ENCODE measurements at places on chromosomes 5 and 9.
A peak's percentile ranks its signal among the peaks of the same experiment; 100 is the strongest.

DNA sequence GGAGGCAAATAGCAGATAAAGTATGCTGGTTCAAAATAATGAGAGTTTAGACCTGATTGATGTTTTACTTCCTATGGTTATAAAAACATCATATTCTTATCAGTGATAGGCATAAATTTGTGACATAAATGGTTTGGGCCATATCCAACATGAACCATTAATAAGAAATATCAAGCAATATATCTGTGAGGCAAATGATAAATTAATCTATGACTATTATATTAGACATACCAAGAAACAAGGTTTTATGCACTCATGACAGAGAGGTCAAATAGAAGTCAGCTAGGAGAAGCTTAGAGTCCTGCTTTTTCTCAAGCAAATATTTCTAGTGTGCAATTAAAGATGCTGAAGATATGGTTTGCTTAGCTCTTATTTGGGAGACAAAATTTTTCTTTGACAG lies 10.4 kb downstream of the SMIM3 start:
- no peak for DNase-seq

DNA sequence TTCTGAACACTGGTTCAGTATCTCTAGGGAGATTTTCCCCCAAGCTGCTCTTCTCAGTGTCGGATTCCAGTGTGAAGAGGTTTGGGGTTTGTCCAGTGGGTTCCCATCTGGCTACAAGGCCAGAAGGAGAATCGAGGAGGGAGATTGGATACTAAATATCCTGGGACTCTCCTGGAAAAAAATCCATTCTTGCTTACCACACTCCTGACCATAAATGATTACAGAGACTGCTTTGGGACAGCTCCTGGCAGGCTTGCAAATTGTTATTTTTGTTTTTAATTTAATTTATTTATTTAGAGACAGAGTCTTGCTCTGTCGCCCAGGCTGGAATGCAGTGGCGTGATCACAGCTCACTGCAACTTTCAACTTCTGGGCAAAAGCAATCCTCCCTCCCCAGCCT lies 4.7 kb upstream of the SUSD1 start:
- DNase-seq = no peak

DNA sequence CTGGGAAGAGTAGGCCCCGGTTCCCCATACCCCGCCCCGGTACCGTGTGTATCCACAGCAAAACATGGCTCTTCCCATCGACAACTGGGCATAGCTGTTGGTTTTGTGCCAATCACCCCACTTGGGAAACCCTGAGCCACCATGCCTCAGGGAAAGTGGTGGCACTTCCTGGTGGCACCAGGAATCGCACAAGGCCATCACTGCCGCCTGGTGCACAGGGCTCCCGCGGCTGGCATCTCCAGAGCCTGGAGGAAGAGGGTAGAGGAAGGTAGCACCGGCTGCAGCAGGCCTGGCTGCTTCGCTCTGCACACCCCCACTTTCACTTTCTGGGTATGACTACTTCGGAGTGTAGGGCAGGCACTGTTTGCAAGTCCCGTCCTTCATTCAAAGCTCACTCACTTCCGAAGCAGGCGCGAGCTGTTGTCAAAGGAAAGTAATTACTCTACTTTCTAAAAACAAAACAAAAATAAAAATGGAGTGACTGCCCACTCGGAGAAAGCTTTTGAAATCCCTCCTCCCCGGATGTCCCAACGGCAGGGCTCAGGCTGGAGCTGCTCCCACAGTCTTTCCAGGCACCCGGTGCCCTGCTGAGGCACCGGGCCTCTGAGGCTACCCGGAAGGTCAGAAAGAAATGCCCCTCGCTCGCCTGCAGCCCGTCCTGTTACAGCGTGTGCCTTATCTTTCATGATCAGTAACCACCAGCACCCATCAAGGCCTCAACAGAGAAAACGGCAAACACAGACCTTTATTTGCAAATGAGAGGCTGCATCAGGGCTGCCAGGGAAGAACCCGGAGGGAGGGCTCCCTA lies 2.0 kb downstream of the BRD3 start:
- no peak for DNase-seq

- peak; percentile 31 for DNase-seq
These were observed 229.8 kb downstream of the FANCC start for GRCh38 chr9:95087659-95088242.

GRCh38 chr9:114004221-114004716 lies 73.8 kb downstream of the AMBP start:
- DNase-seq = peak; percentile 62

GRCh38 chr9:71780953-71781352 lies 12.6 kb upstream of the CEMIP2 start:
- no peak for DNase-seq

DNA sequence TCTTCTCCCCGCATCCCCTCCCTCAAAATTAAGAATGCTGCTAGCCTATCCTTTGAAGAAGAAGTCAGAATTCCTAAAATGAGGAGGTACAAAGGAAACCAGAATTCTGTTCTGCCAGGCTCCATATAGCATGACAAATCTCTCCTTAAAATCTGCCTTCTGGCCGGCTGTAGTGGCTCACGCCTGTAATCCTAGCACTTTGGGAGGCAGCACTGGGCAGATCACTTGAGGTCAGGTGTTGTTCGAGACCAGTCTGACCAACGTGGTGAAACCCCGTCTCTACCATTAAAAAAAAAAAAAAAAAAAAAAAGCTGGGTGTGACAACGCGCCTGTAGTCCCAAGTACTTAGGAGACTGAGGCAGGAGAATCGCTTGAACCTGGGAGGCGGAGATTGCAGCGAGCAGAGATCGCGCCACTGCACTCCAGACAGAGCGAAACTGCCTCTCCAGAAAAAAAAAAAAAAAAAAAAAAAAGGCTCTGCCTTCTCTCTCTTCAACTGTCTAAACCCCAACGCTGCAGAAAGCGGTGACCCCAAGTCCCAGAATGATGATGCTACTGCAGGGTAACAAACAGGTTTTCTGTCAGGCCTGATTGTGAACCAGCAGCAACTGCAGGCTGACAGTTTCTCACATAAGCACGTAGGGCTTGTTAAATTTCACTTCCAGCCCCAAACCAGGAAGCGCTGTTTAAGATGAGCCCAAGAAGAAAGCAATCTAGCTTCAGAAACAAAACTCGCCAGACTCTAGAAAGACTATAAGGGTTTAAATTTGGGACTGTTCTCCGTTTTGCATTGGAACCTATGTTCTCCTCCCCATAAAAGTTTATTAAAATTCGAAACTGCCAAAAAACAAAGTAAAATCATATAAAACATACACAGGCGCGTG lies 963 bp upstream of the CAST start:
- peak; percentile 84 for DNase-seq

DNA sequence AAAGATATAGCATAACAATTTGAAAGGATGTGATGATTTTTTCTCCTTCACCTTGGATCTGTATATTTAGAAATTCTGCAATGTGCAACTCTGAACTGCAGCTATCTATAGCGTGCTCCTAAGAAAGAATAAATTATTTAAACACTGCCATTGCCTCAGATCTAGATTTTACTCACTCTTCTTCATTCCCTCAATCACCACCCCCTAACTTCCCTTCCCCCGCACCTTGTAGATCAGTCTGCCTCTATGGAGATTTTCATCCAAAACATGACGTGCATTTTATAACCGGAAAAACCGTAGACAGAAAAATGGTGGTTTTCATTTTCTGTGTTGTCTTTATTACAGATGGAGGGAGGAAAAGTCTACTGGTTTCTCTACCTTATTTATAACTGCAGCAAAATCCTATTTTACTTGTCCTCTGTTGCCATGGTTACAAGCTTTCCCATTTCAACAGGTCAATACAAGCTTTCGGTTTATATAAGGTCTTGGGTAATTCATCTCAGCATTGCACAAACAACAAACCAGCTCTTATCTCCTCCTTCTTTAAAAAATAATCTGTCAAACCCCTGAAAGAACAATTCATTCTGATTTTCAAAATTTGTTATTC lies 480.0 kb downstream of the TAF11L14 start:
- no peak for DNase-seq

GRCh38 chr9:134267305-134267880 lies 58.9 kb upstream of the RXRA start:
- peak; percentile 22 for DNase-seq

DNA sequence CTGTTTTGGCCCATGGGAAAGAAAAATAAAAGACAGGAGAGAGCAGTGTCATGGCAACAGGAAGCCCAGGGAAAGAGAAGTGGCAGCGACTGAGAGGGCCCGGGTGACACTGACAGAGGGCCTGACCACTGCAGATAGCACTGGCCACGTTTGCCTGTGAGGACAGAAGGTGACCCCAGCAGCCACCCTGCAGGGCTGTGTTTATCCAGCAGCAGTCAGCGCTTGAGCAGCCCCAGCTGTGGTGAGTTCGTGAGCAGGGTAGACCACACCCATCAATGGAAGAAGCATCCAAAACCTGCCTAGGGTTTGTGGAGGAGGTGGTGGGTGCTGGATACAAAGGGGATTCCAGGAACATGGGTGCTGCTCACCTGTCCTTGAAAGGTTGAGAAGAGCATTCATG lies 222.5 kb downstream of the MARCHF11 start:
- no peak for DNase-seq

- DNase-seq = no peak
These were observed 28.0 kb upstream of the IRX2 start for GRCh38 chr5:2779459-2779858.

- DNase-seq = peak; percentile 55
These were observed 1.8 kb downstream of the PDLIM4 start for GRCh38 chr5:132259069-132259851.

GRCh38 chr5:78405829-78406750 lies 45.7 kb downstream of the SCAMP1 start:
- DNase-seq = no peak

DNA sequence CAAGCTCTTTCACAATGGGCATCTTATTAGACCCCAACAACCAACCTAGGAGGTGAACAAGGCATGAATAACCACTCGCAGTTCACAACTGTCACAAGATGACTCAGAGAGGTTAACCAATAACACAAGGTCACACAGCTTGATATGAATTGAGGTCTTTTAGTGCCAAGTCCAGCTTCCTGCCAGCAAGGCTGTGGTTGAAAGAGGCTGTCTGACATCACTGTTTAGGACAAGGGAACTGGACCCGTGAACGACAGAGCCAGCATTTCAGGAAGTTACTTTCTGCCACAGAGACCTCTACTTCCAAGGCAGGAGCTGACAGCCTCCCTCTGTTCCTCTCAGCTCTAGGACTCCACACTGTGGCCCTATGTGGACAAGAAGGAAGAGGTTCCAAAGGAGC lies 53.4 kb upstream of the ALDH1B1 start:
- DNase-seq = peak; percentile 55

DNA sequence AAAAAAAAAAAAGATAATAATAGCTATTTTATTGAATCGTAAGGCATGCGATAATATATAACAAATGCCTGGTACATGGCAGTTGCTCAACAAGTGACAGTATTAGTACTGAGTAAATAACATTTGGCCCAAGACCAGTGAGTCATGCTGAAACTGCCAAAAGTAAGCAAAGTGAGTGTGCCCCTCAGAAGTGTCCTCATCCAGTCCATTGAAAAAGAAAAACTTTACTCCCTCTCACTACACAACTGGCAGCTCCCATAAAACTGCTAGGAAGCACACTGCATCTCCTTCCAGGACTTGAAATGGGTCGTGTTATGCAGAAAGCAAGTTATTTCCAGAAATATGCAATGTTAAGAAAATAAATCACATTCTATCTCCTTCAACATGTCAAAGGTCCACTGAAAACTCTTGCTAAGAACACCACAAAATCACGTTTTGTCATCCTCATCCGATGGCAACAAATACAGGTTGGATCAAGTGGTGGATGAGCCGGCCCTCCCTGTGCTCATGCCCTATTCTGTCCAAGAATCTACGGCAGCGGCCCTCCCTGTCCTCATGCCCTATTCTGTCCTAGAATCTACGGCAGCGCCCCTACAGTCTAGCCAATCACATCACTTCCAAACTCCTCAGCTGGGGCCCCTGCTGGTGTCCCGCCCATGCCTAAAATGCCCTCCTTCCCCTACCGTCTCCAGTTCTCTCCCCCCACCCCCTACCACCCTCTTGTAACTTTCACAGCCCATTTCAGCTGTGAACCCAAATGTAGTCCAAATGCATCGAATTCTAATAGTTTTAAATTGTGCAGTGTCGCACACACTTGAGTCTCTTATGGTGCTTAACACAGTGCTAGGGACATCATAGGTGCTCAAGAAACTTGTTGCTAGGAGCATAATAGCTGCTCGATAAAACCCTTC lies 12.5 kb downstream of the PTCH1 start:
- no peak for DNase-seq

DNA sequence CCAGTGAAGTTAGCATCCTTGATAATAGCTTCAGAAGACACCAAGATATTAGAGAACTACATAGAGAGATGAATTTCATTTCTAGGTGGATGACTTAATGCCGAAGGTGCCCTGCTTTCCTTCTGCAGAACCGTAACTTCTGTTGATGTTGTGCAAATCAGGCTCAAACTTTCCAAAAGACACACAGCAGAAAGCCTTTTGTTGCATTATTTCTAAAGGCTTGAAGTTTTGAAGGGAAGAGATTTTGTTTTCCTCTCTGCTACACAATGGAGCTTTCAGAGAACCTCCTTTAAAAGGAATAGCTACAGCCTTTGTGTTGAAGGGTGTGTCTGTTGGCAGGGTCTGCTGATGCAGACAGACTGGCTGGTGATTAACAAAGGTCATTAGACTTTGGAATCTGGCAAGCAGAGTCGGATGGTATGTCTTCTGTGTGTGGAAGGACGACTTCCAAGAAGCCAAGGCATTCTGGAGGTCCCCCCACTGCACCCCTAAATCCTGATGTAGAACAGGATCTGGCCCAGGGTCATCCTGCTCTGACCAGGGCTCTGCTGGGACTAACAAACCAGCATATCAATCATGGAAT lies 57.8 kb downstream of the ZNF462 start:
- DNase-seq = no peak

DNA sequence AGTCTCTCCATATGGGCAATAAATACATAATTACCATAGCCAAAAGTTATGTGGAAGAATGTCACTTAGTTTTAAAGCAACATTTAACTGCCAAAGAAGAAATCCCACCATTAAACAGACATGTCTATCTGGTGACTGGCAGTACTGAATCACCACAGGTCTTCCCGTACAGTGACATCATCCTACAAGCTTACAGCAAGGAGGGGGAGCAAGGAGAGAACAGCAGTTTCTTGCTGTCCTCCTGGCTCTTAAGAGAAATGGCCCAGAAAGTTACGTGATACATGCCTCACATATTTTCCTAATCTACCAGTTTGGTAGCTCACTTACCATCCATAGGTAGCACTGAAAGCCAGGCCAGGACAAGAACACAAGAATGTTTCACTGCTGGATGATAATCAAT lies 671.0 kb downstream of the DMRTA1 start:
- DNase-seq = no peak

- no peak for DNase-seq
These were observed 80.5 kb upstream of the HSPA9 start for GRCh38 chr5:138655530-138656190.
